CD14-positive monocyte (primary cell): ENCODE measurements at places on chromosomes 5 and 9. TPM values are rescaled to one million over a fixed set of nuclear protein-coding genes. Genes with fewer than 3 reads are reported as not detected.

The DBH gene
- not detected for polyA plus RNA-seq

DNA sequence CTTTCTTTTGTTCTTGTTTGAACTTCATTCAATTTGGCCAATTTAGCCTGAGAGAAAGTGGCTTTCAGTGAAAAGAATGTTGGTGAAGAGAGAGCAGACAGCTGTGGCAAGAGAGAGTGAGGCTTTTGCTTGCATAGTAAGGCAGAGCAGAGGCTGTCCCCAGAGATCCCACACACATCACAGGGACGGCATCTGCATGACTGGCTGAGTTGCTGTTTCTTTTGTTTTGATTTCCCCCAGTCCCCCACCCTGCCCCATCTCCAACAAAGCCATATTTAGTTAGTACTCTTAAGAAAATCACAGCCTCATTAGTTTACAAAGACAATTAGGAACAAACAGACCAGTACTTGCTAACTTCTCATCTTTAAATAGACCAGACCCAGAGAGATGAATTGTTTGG is 363.9 kb upstream of the SEMA6A start:
- DNase-seq = no peak
- no peaks in the 10 kb centered on the region for H3K4me1 ChIP-seq
- no peaks in the 10 kb centered on the region for H3K27me3 ChIP-seq
- no peaks in the 10 kb centered on the region for H3K36me3 ChIP-seq

GRCh38 chr5:38468202-38468673 is 88.2 kb downstream of the LIFR start:
- H3K4me1 ChIP-seq = no peaks in the 10 kb centered on the region
- peaks cover 75% of the 10 kb centered on the region for H3K27me3 ChIP-seq
- no peak overlapping the region for H3K4me3 ChIP-seq
- no peak overlapping the region for H3K27ac ChIP-seq
- no peaks in the 10 kb centered on the region for H3K36me3 ChIP-seq

DNA sequence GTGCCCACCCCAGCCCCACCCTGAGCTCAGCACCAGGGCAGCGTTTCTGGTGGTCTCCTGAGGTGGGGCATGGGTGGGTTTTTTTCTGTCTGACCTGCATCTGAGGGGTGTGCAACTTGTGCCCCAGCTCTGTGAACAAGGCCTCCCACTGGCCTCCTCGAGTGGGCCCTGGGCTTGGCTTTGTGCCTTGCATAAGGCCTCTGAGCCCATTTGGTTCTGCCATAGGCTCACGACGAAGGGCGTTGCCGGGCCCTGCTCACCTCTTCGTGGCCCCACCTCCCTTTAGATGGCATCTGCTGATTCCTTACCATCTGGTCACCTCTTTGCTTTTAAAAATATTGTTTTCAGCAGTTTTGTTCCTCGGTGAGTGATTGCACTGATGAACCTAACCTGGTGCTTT is 127.1 kb upstream of the COL5A1 start:
- DNase-seq = no peak
- no peak overlapping the region for H3K4me3 ChIP-seq
- H3K36me3 ChIP-seq = no peaks in the 10 kb centered on the region
- H3K4me1 ChIP-seq = no peaks in the 10 kb centered on the region
- H3K27ac ChIP-seq = no peak overlapping the region
